ENCODE measurements at places on chromosomes 5 and 9.

DNA sequence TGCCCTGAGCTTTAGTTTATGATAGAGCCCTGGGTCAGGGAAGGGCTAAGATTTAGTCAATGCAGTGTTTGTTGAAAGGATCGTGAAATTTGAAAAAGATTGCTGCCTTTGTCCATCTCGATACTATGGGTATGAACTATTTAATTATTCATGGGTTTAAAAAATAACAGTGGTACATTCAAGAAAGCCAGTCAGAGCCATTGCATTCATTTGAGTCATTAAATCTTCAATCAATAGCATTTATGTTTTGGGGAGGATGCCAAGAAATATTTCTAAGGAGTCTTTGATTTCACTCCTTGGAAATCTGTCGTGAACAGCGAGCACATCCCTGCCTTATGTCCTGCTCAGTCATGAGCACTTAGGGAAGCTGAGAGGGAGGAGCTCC, 54.4 kb upstream of the LRRTM2 start:
- DNase-seq = no peak

DNA sequence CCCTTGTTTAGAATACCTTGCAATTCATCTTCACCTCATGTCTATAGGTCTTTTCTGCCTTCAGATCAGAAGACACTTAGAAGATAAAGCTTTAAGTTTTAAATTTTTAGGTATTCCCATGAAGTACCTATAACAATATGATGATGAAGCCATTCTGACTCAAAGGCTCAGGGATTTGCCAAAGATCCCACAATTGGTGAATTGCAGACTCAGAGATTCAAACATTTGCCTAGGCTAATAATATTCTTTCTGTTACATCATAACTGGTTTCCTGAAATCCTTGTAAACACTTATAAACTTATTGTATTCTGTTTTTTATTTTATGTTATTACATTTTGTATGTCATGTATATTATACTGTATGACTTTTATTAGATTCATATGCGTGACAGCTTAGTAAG, 62.8 kb upstream of the ZFAND5 start:
- DNase-seq = no peak

DNA sequence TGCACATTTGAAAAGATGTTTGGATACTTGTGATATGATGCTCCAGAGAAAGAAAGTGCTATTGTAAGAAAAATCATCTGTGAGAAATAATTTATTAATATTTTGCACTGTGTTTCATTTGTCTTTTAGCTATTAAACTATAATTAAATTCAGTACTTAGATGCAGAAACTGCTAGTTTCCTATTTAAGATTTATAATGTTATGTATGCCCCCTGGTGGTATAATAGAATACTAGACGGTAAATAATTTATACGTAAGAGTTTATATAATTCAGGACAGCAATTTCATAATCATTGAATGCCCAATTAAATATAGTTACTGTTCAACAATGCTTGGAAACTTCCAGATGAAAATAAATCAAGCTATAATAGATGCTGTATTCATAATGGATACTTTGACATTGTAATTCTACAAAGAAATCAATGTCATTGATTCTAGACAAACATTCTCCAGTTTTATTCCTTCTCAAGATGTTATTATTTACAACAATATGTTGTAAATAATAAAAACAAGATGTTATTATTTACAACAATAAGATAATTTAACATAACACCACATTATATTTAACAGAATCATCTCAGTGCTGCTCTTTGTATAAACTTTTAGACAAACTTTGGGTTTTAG, 101.0 kb downstream of the TMEM232 start:
- no peak for DNase-seq

DNA sequence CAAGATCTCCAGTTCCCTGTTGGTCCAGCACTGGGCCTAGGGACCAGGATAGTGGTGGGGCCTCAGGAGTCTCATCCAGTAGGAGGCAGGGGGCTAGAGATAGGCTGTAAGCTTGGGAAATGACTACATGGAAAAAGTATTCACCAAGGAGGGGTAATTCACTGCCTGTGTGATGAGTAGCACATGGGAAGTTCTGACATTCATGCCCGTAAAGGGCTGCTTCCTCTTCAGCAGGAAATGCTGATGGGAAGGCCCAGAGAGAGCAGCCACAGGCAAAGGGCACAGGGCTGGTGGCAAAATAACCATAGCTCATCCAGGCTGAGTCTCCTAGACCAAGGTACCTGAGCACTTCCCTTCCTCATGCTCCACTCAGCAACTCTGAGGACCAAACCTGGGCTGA, 23.1 kb upstream of the FRRS1L start:
- DNase-seq = no peak

DNA sequence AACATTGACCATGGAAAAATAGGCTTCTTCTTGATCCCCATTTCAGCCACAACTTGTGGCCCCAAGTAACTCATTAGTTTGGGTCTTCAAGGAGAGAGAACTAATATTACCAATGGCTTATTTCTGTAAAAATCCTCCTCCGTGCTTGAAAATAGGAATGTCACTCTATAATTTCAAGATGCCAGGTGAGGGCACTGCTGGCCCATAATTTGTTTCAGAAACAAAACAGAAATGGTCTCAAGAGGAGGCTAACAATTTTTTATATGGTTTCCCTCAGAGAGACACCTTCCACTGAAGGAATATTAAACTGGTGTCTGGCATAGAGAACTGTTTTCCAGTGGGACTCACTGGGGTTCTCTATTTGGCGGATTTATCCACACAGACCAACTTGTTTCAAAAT, 437.0 kb upstream of the TRPC7 start:
- DNase-seq = no peak

- DNase-seq = no peak
Observed at GRCh38 chr9:72144756-72145492, 4.3 kb upstream of the GDA start.

- no peak for DNase-seq
Observed at GRCh38 chr5:37694867-37695266, 145.0 kb downstream of the GDNF start.

GRCh38 chr5:58598440-58598839, 15.6 kb downstream of the RAB3C start:
- no peak for DNase-seq

DNA sequence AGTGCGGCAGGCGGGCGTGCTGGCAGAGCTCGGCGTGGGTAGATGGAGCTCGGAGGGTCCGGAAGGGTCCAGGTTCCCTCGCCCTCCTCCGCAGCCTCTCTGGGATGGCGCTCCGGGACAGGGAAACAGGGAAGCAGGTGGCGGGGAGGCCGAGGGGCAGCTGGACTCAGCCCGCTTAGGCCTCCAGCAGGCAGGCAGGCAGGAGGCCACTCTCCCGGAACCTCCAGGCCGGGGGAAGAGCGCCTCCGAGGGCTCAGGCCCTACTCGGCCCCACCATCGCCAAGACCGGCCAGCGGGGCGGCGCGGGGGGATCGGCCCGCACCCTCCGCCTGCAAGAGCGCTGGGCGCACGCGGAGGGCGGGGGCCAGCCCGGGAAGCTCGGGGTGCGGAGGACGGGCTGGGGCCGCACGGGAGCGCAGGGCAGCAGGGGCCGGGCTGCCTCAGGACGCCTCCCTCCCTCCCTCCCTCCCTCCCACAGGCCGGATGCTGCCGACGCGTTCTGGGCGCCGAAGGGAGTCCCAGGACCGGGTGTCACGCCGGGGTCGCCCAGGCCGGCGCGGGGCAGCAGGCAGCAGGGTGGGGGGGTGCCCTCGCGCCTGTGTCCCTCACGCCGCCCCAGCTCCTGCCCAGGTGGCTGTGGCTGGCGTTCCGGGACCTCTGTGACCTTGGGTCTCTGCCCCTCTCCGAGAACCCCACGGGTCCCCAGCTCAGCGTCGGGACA, 977 bp downstream of the MGAT4B start:
- no peak for DNase-seq

- DNase-seq = no peak
Observed at GRCh38 chr9:79403495-79403894, 168.3 kb upstream of the TLE4 start.

DNA sequence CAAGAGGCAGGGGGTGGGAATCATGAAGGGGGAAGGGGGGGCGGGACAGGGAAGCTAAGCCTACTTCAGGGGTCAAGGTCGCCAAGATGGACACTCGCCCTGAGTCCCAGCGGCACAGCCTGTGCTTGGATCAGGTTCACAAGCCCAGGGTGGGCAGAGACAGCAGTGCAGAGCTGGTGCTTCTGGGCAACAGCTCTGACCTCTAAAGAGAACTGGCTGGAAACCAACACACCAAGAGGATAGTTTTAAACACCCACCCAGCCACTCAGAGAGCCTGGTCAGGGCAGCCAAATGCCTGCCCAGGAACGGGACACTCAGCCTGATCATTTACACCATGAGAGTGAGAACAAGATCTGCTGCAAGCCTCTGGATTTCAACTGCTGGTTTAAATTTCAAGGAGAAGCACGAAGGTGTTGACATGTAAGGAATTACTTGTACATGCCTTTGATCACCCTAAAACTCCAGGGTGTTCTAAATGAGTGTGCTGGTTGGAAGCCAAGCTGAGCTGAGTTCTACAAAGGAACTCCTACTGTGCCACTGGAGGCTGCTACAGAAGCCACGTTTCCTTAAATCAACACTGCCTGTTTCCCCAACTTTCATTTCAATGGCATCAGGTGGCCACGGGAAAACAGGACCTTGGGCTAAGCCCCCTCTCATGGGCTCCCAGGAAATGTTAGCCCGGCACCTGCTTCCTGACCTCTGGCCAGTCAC, 91.5 kb downstream of the TTLL11 start:
- DNase-seq = no peak

DNA sequence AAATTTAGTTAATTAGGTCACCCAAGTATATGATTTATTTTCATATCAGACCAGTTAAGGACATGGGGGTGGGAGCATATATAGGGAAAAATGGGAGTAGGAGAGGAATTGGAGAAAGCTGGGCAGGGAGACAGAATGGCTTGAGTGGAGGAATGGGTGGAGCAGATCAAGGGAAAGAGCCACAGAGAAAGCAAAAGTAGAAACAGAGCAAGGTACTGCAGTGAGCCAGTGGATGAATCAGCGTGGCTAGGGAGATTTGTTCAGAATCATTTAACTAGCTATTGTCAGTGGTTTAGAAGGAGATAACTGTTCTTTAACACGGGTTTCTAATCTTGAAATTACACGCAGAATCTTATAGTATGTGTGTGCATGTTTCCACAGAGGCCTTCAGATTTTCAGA, 37.4 kb downstream of the SNX24 start:
- no peak for DNase-seq

GRCh38 chr5:138980441-138980840, 105.3 kb upstream of the LRRTM2 start:
- no peak for DNase-seq

DNA sequence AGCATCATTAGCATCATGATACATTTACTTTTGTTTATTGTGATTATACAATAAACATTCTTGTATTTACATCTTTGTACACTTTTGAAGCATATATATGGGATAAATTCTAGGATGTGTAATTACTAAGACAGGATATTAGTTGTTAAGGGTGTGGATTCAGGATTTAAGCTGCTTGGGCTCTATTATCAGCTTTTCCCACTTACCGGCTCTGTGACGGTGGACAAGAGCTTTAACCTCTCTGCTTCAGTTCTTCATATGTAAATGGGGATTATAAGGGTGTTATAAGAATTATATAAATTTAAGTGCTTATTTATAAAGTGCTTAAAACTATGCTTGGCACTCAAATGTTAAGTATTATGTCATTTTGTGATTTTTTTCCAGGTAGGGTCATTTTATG, 131.1 kb downstream of the FER start:
- no peak for DNase-seq

DNA sequence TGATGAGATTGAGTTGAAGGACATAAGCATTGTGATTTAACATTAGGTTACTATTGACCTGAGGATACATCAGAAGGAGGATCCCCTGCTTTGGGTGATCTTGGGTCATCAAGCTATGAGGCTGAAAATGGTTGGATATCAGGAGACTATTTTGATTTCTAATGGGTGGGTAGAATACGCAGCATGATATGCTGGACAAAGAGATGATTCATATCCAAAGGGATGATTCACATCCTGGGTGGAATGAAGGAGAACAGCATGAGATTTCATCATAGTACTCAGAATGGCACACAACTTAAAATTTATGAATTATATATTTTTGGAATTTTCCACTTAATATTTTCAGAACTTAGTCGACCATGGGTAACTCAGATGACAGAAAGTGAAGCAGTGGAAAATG, 1759.5 kb upstream of the C9orf72 start:
- no peak for DNase-seq

DNA sequence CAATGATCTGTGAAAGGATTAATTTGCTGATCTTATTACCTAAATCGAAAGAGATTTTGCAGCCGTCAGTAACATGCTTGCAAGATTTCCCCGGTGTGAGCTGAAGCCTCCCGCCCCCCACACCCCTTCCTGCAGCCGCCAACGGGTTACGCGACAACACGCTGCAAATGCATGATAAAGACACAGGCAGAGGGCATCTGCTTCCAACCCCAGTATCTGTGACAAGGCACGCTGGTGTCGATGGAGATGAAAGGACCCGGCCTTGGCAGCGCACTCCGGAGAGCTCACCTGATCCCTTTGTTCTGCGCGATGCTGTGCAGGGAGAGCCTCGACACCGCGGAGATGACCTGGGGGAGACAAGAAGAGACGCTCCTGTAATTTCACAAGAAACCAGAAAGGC, 122.9 kb upstream of the SARDH start:
- no peak for DNase-seq

- DNase-seq = no peak
Observed at GRCh38 chr9:13491493-13492424, 212.3 kb upstream of the MPDZ start.

- no peak for DNase-seq
Observed at GRCh38 chr5:169527863-169528262, 55.7 kb upstream of the SPDL1 start.

- no peak for DNase-seq
Observed at GRCh38 chr5:139155333-139155732, 42.8 kb downstream of the SIL1 start.

DNA sequence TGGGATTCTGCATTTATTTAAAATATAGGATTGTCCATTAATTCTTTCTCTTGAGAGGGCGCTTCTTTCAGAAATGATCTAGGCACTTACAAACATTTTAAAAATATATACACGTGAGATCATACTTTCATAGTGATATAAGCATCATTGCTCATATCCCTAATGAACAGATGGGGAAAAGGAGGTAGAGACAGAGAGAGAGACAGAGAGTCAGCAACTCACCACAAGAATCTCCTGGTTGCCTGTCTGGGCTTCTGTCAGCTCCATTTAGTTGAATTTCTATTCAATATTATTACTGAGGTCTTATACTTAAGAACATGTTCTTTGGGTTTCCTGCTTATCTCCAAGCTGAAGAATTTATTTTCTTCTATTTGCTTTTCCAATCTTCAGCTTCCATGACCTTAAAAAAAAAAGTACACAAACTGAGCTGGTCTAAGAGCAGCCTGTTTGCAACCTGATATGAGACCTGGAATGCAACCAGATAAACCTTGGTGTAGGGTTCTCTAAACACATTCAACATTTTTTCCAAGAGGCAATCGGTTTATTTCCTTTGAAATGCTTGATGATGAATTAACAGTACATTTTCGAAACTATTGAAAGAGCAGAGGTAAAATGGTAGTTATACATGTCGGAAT, 51.6 kb upstream of the LIFR start:
- no peak for DNase-seq
